Psoas muscle (tissue), 8 donors: ENCODE measurements at places on chromosomes 12 and 14.

DNA sequence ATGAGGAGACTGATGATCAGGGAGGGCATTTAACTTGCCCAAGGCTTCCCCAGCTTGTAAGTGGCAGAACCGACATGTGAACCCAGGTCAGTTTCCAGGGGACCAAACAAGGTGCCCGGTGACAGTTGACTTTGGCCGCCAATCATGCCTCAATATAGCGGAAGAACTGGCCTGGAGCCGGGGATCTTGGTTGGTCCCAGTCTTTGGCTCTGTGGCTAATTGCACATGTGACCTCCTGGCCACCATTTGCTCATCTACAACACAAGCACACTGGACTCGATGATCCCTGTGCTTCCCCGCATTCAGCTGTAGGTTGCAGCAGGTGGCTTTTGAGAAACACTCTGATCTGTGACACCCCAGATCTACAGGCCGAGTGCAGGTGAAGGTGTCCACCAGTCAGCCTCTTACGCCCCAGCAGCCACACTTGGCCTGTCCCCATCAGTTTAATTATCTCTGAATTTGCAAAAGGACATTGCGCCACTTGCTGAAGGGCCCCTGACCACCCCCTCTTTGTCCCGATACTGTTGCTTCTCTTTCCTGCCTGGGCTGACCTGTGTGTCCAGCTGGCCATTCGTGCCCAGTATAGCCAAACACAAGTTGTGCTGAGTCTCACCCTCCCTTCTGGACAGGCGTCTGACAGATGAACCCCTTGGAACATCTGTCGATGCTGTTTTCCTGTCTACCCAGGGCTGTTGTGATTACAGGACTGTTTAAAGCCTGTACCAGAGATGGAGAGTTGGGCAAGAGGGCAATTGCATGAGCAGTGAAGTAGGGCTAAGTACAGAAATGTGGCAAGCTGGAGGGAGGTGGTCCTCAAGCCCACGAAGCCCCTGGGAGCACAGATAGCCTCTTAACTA lies 14.1 kb downstream of the ACACB start:
- peak overlapping the region; percentile 96 for H3K27ac ChIP-seq
- H3K27me3 ChIP-seq: no peaks in the 10 kb centered on the region
- H3K36me3 ChIP-seq: no peaks in the 10 kb centered on the region
- peaks cover 80% of the 10 kb centered on the region for H3K4me1 ChIP-seq

DNA sequence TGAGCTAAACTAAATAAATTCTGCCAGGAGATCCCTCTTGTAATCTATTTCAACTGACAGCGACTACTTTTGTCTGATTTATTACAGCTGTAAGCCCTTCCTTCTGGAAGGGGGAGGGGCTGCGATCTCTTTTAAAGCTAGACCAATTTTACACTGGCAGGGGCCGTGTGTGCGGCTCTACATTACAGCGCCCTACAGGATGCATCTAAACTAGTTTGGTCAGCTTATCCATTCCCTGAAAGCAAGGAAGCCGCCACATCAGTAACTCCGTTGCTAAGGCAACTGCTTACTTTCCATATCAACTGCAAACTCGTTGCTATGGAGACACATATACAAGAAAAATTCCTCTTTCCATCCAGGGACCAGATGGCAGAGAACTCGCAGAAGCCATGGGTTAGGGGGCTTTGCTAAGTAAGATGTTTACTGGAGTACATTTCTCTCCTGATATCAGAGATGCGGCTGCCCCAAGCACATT lies 17.4 kb downstream of the FOXN3 start:
- H3K36me3 ChIP-seq: no peaks in the 10 kb centered on the region
- H3K27me3 ChIP-seq: no peaks in the 10 kb centered on the region
- DNase-seq: no peak
- no peak overlapping the region for H3K4me3 ChIP-seq

DNA sequence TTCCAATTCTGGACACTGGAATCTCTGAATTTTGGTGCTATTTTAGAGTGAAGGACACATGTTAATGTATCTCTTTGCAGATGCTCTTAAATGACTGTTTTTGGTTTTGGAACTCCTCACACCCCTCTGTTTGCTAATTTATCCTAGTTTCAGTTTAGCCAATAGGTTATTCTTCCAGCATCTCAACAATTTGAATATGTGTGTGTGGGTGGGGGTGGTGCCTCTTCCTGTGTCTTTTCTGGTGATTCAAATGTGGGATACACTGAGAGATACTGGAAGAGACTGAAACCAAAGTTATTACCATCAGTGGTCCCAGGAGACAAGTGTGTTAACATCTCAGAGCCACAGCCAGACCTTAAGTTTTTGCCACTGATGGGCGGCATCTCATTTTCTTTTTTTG lies 1317.4 kb upstream of the TMEM132C start:
- H3K27me3 ChIP-seq: no peaks in the 10 kb centered on the region
- H3K27ac ChIP-seq: no peak overlapping the region
- no peaks in the 10 kb centered on the region for H3K4me1 ChIP-seq

DNA sequence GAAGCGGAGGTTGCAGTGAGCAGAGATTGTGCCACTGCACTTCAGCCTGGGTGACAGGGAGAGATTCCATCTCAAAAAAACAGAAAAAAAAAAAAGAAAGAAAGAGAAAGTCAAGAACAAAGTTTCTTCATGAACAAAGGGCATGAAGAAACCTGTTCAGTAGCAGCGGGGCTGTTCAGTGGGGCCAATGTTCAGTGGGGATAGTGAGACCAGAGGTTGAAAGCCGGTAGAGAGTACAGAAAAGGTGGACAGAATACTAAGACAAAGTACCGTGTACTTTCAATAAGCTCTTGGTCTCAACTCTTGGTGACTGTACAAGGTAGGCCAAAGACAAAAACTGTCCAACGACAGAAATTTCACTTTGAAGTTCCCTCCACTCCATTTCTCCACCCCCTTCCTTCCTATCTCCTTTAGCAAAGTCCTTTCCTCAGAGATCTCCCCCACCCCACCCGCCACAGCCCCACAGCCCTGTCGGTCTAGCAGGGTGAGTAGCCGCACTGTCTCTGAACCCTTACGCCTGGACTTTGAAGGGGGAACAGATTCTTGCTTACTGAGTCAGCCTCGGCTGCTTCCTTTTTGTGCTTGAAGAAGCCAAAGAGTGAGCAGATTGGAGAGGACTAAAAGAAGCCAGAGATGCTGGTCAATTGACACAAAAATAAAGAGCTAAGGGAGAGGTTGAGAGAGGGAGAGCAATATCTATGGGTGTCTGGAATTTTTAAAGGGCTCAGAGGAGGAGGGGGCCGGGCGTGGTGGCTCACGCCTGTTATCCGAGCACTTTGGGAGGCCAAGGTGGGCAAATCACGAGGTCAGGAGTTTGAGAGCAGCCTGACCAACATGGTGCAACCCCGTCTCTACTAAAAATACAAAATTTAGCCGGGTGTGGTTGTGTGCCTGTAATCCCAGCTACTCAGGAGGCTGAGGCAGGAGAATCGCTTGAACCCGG lies 44.2 kb upstream of the FOS start:
- H3K27me3 ChIP-seq: no peaks in the 10 kb centered on the region
- no peak overlapping the region for H3K4me3 ChIP-seq
- H3K36me3 ChIP-seq: no peaks in the 10 kb centered on the region
- H3K4me1 ChIP-seq: peaks cover 48% of the 10 kb centered on the region
- peak overlapping the region; percentile 36 for H3K27ac ChIP-seq

GRCh38 chr12:71947645-71948105 lies 9.0 kb downstream of the TPH2 start:
- H3K4me1 ChIP-seq: no peaks in the 10 kb centered on the region
- H3K4me3 ChIP-seq: no peak overlapping the region
- no peaks in the 10 kb centered on the region for H3K36me3 ChIP-seq
- no peaks in the 10 kb centered on the region for H3K27me3 ChIP-seq
